ENCODE measurements at places on chromosomes 1 and 21. TPM values are rescaled to one million over a fixed set of nuclear protein-coding genes. Genes with fewer than 3 reads are reported as not detected.

KLHL12 gene
- 38.1 TPM for total RNA-seq

CALML6 gene
- 0.19 TPM for total RNA-seq

TMIGD3 gene
- total RNA-seq, result not detected

KCNE2 gene
- not detected for total RNA-seq

DHRS3 gene
- total RNA-seq, result 234 TPM

CLIC6 gene
- not detected for total RNA-seq

CCDC17 gene
- total RNA-seq, result 0.58 TPM

LCE1E gene
- total RNA-seq, result not detected

ZSCAN20 gene
- total RNA-seq, result 12.7 TPM
